ENCODE measurements at places on chromosomes 7 and 10. TPM values are rescaled to one million over a fixed set of nuclear protein-coding genes. Genes with fewer than 3 reads are reported as not detected.

Gene STOX1
- total RNA-seq = 0.76 TPM

Gene CFAP69
- total RNA-seq = not detected

Gene EBLN1
- not detected for total RNA-seq

Gene BRAF
- total RNA-seq = 23.5 TPM

GRCh38 chr10:109191823-109192222, 731.5 kb downstream of the XPNPEP1 start:
- H3K27me3 ChIP-seq = no peaks in the 10 kb centered on the region
- no peak overlapping the region for H3K27ac ChIP-seq
- DNase-seq = no peak
- H3K4me1 ChIP-seq = no peaks in the 10 kb centered on the region
- no peak overlapping the region for H3K4me3 ChIP-seq
- H3K36me3 ChIP-seq = no peaks in the 10 kb centered on the region

GRCh38 chr7:1124164-1124563, 35.8 kb downstream of the ZFAND2A start:
- no peak overlapping the region for H3K27ac ChIP-seq
- no peaks in the 10 kb centered on the region for H3K27me3 ChIP-seq
- no peak for DNase-seq
- no peak overlapping the region for H3K4me3 ChIP-seq

- no peak overlapping the region for H3K27ac ChIP-seq
- no peak overlapping the region for H3K4me3 ChIP-seq
- peaks cover 12% of the 10 kb centered on the region for H3K4me1 ChIP-seq
Observed at GRCh38 chr7:116578526-116578925, 53.7 kb downstream of the CAV1 start.

- no peak overlapping the region for H3K27ac ChIP-seq
- no peaks in the 10 kb centered on the region for H3K4me1 ChIP-seq
- no peaks in the 10 kb centered on the region for H3K36me3 ChIP-seq
- no peaks in the 10 kb centered on the region for H3K27me3 ChIP-seq
- no peak overlapping the region for H3K4me3 ChIP-seq
- DNase-seq = no peak
Observed at GRCh38 chr7:1449951-1450350, 9.3 kb downstream of the MICALL2 start.

GRCh38 chr7:6299774-6300173, 27.4 kb upstream of the CYTH3 start:
- H3K4me3 ChIP-seq = no peak overlapping the region
- peaks cover 4% of the 10 kb centered on the region for H3K27me3 ChIP-seq
- H3K4me1 ChIP-seq = no peaks in the 10 kb centered on the region
- no peak for DNase-seq
- no peak overlapping the region for H3K27ac ChIP-seq
- no peaks in the 10 kb centered on the region for H3K36me3 ChIP-seq

GRCh38 chr10:13590886-13591285, 4.1 kb downstream of the PRPF18 start:
- no peak overlapping the region for H3K27ac ChIP-seq
- H3K36me3 ChIP-seq = peaks cover 13% of the 10 kb centered on the region
- DNase-seq = peak; percentile 39
- H3K4me1 ChIP-seq = peaks cover 18% of the 10 kb centered on the region

- H3K4me1 ChIP-seq = no peaks in the 10 kb centered on the region
- no peak for DNase-seq
- no peak overlapping the region for H3K4me3 ChIP-seq
- H3K27me3 ChIP-seq = peaks cover 31% of the 10 kb centered on the region
Observed at GRCh38 chr7:142983825-142984224, 21.7 kb upstream of the KEL start.

- H3K4me3 ChIP-seq = no peak overlapping the region
- no peak overlapping the region for H3K27ac ChIP-seq
- H3K4me1 ChIP-seq = no peaks in the 10 kb centered on the region
- no peak for DNase-seq
Observed at GRCh38 chr10:33524966-33525365, 190.5 kb upstream of the NRP1 start.

GRCh38 chr7:24508316-24508715, 64.9 kb upstream of the PALS2 start:
- no peak overlapping the region for H3K27ac ChIP-seq
- DNase-seq = peak; percentile 3
- H3K36me3 ChIP-seq = no peaks in the 10 kb centered on the region

- no peak overlapping the region for H3K27ac ChIP-seq
- no peak overlapping the region for H3K4me3 ChIP-seq
- DNase-seq = peak; percentile 25
- peaks cover 27% of the 10 kb centered on the region for H3K27me3 ChIP-seq
- H3K4me1 ChIP-seq = peaks cover 6% of the 10 kb centered on the region
- peaks cover 2% of the 10 kb centered on the region for H3K36me3 ChIP-seq
Observed at GRCh38 chr10:118455181-118455695, 113.1 kb upstream of the FAM204A start.

- H3K4me1 ChIP-seq = no peaks in the 10 kb centered on the region
- DNase-seq = no peak
- no peaks in the 10 kb centered on the region for H3K27me3 ChIP-seq
- H3K4me3 ChIP-seq = no peak overlapping the region
- H3K27ac ChIP-seq = no peak overlapping the region
Observed at GRCh38 chr10:133297504-133297903, 11.2 kb downstream of the TUBGCP2 start.

- DNase-seq = no peak
- no peak overlapping the region for H3K4me3 ChIP-seq
- peaks cover 7% of the 10 kb centered on the region for H3K27me3 ChIP-seq
- no peak overlapping the region for H3K27ac ChIP-seq
- no peaks in the 10 kb centered on the region for H3K4me1 ChIP-seq
Observed at GRCh38 chr7:116708248-116708647, 36.3 kb downstream of the MET start.

DNA sequence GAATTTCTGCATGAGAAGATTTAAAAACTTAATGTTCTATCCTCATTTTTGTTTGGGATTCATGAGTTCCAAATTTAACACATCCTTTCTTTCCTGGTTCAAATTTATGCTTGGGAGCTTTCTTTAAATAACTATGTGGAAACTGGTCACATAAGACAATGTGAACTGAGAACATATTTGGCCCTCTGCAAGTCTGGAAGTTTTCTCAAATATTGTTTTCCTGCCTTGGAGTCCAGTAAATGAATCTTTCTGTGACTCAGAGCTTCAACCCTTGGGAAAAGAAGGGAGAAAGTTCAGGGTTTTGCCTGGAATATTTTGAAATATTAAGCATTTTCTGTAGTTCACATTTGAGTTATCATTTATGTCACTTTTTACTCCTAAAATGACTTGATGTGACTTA, 559.0 kb upstream of the NRP1 start:
- no peaks in the 10 kb centered on the region for H3K4me1 ChIP-seq
- H3K4me3 ChIP-seq = no peak overlapping the region
- no peaks in the 10 kb centered on the region for H3K36me3 ChIP-seq
- no peak for DNase-seq

- peaks cover 51% of the 10 kb centered on the region for H3K36me3 ChIP-seq
- no peak for DNase-seq
- peak overlapping the region; percentile 34 for H3K27ac ChIP-seq
- H3K4me3 ChIP-seq = peak overlapping the region; percentile 10
- H3K4me1 ChIP-seq = peaks cover 51% of the 10 kb centered on the region
Observed at GRCh38 chr7:50446542-50446960, 3.6 kb downstream of the FIGNL1 start.
